Esophagus mucosa (tissue), 1 donor: ENCODE measurements at places on chromosomes 12 and 14.

- no peak for ATAC-seq
Measured at GRCh38 chr12:42587601-42588523, 1.7 kb downstream of the PRICKLE1 start.

DNA sequence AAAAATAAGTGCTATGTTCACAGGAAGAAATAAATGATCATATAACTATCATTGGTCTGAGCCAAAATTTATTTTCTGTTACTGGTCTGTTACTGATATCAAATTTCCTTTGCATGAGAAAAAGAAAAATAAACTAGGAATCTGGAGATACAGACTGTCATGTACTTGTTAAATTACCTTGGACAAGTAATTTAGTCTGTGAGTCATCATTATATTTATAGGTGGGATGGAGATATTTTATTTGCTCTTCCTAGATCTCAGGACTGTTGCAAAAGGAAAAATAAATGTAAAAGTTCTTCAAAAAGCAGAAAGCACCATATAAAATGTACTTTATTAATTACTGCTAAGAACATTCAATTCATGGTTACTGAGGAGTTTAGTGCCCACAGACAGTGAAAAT is 174.4 kb downstream of the PTPRO start:
- no peak for ATAC-seq

GRCh38 chr14:59181791-59182190 is 6.7 kb upstream of the DAAM1 start:
- no peak for ATAC-seq

- no peak for ATAC-seq
Measured at GRCh38 chr12:89354612-89355067, 2.3 kb upstream of the DUSP6 start.

GRCh38 chr12:121111684-121112083 is 21.0 kb upstream of the P2RX7 start:
- ATAC-seq, result no peak

DNA sequence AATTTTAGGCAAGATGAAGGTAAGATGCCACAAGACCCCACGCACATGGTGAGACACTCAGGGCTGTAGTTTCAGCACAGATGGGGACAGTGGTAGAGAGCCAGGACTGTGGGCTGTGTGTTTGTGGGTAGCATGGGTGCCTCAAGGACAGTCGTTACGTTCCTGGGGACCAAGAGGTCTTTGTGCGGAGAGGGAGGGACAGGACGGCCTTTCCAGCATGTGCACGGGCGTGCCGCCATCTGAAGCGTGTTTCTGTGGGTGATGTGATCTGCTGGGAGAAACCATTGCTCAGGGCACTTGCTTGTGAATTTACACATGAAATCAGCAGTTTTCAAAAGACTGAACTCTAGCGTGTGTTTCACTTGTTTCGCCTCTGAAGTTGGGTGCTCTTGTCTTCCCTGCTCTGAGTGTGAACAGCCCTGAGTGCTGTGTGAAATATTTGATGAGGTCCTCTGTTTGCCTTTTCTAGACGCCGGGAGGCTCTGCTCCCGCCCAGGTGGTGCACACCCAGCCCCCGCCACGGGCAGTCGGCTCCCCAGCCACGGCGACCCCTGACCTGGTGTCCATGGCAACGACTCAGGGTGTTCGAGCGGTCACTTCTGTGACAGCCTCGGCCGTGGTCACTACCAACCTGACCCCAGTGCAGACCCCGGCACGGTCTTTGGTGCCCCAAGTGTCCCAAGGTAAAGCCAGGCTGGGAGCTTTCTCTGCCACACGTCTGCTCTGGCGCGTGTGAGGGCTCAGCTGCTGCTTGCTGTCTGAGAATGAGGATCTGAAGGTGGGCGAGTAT is 82.3 kb downstream of the DDX51 start:
- no peak for ATAC-seq

GRCh38 chr12:80015660-80016059 is 80.8 kb upstream of the PPP1R12A start:
- ATAC-seq, result no peak

DNA sequence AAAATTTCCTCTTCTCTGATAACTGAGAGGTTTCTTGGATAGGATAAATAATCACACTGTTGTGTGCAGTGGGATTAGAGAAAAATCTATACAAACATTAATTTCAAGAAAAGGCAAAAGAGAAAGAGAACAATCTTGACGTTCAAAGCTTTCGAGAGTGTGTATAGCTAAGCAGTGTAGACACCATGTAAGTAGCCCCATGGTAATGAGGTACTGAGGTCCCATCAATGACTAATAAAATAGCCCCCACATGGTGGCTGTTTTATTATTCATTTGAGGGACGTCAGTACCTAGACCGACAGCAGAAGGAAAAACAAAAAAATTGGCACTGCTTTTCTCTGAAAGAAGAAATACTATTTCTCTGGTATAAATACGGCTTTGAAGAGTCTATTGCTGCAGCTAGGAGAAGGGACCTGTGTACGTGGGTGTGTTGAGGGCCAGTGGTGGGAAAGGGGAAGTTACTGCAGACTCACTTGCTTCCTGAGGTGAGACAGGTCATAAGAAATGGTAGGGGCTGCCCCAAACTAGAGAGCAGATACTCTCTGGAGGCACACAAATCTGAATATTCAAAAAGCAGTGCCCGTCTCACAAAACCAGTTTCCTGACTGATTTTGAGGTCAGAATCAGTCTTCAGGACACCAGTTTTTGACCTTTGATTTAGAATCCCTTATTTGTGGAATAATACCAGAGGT is 339.8 kb downstream of the EMP1 start:
- ATAC-seq, result peak; percentile 73

DNA sequence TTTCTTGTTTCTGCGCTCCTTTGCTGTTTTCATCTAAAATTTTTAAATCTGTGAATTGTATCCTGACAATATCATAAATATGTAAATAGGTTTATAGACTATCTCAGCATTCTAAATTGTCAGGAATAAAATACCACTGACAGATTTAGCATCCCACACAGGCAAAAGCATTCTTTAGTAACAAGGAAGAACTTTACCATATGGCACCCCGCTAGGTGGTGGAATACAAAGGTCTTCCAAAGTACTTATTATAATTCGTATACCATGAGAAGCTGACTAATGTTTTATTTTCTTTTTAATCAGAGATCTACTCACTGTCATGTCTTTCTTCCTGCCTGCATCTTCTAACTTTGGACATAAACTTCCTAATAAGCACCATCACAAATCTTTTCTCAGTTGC is 328.8 kb upstream of the NOVA1 start:
- no peak for ATAC-seq

- ATAC-seq, result no peak
Measured at GRCh38 chr12:26231921-26232320, 36.5 kb downstream of the SSPN start.

DNA sequence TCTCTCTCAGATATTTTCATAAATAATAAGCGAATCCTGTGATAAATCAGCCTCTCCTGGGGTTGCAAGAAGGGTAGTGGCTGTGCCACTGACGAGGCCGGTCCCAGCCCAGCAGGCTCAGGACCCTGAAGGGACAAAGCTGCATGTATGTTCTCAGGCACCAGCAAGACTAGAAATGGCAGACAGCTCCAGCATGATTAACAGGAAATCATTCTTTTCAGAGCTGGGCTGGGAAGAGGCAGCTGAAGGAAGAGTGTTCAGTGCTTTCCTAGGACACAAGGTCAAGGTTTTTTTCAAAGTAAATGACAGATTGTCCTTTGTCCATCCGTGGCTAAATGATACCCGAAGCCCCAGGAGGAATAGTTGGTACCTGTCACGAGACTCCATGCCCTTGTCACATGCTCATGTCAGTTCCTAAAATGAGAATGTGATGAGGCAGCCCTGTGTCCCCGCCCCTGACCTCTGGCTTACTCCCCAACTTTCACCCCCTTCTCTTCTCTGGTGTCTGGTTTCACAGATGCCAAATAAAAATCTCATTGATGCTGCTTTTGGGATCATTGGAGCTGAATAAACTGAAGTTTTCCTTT is 65.1 kb downstream of the PPP1R36 start:
- ATAC-seq, result no peak

DNA sequence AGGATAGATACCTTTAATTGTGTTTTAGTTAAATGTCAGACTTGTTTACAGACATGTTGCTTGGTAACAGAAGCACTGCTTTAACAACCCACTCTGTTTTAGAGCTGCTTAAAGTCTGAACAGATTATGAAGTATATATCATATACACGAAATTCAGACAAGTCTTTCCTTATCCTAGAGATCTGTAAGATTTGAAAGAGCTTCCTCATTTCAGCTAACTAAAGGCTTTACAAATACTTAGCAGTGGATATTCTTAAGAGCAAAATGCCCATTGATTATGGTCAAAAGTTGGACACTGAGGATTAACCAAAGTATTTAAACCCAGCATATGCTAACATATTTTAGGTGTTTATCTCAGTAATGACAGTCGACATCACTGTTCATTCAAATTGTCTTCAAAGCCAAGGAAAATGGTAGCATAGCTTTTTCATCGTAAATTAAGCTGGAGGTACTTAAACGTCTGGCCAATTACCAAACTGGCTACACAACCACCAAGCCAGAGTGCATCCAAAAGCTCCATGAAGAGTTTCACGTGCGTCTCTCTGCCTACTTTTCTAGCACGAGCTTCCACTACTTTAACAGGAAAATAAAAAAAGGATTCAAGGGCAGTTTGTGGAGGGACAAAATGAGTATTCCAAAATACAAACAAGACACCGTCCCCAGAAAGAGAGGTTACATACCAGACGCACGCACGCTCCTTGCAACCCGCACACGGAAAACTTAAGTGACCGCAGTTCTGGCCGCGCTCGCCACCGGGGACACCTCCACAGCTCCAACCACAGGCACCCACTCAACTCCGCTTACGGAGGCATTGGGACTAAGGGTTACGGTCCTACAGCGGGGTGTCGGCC is 565 bp downstream of the CEP83 start:
- peak; percentile 61 for ATAC-seq

DNA sequence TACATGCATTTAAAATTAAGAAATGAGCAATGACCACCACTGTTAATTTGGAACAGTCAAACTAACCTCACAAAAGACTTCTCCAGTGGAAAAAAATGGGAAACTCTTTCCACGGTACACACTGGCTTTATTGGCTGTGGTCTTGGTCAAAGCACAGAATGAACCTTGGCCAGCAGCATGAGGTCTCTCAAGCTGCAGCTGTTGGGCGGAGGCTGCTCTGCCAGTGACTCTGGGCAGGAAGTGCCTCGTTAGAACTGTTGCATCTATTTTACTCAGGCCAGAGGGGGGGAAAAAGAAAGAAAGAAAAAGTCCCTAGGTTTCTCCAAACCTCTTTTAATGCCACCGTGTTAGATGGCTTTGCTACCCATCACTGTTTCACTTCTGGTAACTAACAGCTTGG is 279.8 kb upstream of the DIO2 start:
- no peak for ATAC-seq

- no peak for ATAC-seq
Measured at GRCh38 chr14:66078006-66078405, 408.2 kb upstream of the CCDC196 start.

DNA sequence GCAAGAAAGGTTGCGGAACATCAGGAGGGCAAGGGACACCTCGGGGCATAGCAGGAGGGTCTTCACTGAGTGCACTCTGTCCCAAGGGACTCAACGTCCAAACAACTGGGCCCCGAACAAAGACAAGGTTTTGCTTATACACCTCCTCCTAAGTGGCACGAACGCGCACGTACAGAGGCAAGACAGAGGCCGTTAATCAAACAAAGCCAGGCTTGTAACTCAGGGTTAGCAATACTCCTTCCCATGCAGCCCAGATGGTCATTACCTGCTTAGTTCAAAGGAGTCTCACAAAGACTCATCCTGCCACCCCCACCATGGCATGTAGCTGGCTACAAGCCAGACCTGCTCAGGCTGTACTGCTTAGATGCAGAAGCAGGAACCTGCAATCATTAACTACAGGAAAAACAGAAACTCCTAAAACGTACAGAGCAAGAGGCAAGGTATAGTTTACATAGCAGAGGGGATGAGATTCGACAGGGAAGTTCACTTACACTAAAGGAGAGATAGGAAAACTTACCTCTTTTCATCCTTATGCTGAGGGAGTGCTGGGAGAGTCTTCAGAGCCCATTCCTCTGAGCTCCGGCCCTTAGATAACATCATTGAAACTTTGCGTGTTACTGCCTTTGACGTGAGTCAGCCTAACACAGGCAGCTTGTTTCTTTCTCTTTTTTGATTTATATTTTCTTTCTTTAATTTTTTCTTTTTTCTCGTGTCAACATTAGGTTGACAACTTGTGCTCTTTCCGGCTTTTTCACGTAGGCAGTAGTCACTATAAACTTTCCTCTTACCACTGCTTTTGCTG is 1319.1 kb downstream of the TMEM121 start:
- ATAC-seq, result peak; percentile 29

GRCh38 chr14:32167907-32168306 is 33.9 kb upstream of the RNU6-7 start:
- ATAC-seq, result no peak

- peak; percentile 37 for ATAC-seq
Measured at GRCh38 chr14:92549859-92550230, 36.3 kb downstream of the RIN3 start.

DNA sequence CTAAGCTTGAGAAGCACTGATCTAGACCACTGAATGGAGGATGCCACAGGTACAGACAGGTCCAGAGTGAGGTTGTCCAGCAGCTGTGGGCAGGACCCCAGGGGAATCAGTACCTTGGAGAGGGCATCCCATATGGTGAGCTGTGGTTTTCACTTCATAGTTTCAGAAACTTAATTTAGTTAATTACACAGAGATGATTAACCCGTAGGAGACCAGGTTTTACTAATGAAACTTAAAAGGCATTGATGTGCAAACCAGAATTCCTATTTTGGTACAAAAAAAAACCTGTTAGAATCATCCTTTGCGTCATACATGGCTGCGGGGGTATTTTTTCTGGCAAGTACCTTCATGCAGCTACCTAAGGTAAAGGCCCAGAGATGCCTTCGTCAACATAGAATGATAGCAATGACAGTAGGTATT is 159.3 kb downstream of the DACT1 start:
- ATAC-seq, result no peak

- ATAC-seq, result peak; percentile 85
Measured at GRCh38 chr14:65092349-65092748, 10.0 kb downstream of the MAX start.

GRCh38 chr14:68363466-68363842 is 429.4 kb downstream of the ZFP36L1 start:
- peak; percentile 23 for ATAC-seq

- ATAC-seq, result peak; percentile 90
Measured at GRCh38 chr14:50943943-50944646, at the start of gene PYGL. Gene PYGL, minus strand, starts transcription at chr14:50944483. Its CDS starts 80 bp downstream, at chr14:50944403.

GRCh38 chr14:100327128-100327527 is 4.0 kb downstream of the SLC25A47 start:
- ATAC-seq, result no peak

DNA sequence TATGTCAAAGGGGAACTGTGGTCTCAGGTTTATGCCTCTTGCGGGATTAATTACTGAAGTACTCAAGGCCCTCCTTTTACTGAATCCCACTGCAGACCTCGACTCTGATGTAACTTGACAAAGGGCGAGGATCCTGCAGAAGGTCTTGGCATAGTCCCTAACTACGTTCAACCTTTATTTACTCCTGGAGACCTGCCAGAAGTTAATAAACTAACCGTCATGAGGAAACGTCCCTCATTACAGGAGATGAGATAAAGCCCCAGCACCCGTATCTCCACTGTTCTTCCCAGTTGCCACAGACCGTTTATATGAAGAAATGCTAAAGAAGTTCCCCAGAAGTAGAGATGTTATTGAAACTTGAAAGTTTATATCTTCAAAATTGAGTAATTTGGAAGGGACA is 190.9 kb downstream of the ETV6 start:
- ATAC-seq, result no peak

GRCh38 chr14:67882986-67883555 is 63.5 kb downstream of the RAD51B start:
- no peak for ATAC-seq

- peak; percentile 29 for ATAC-seq
Measured at GRCh38 chr12:93167841-93168492, 209.8 kb upstream of the NUDT4 start.

GRCh38 chr12:5718073-5718472 is 227.0 kb downstream of the ANO2 start:
- ATAC-seq, result no peak
